Hair follicle dermal papilla cell (primary cell): ENCODE measurements at places on chromosomes 4 and X. TPM values are rescaled to one million over a fixed set of nuclear protein-coding genes. Genes with fewer than 3 reads are reported as not detected.

The TLR1 gene
- total RNA-seq: 1.1 and 1.5 TPM in 2 replicates

The DTHD1 gene
- not detected in 2 replicates for total RNA-seq

The KLHL34 gene
- total RNA-seq: not detected in 2 replicates

The ZXDA gene
- total RNA-seq: 10.7 and 11.7 TPM in 2 replicates

The ZNF718 gene
- total RNA-seq: 4.3 and 8.3 TPM in 2 replicates

The CDX4 gene
- total RNA-seq: not detected in 2 replicates

The ANXA10 gene
- total RNA-seq: not detected in 2 replicates

The S100P gene
- total RNA-seq: not detected in 2 replicates

The ELOVL6 gene
- 13.1 and 16.5 TPM in 2 replicates for total RNA-seq

The ANAPC10 gene
- 17.7 and 21.3 TPM in 2 replicates for total RNA-seq

The PNMA6F gene
- total RNA-seq: not detected in 2 replicates

The TMEM175 gene
- 13.3 and 15.1 TPM in 2 replicates for total RNA-seq

The ADAM29 gene
- total RNA-seq: not detected in 2 replicates

The F8 gene
- 5.2 and 6.7 TPM in 2 replicates for total RNA-seq

The MID1IP1 gene
- total RNA-seq: 83.7 and 91.0 TPM in 2 replicates

The LRAT gene
- 0.12 TPM in 1 of 2 replicates, not detected in the other for total RNA-seq

The DMRTC1 gene
- total RNA-seq: not detected in 2 replicates

The PLAC1 gene
- total RNA-seq: 0.32 TPM in 1 of 2 replicates, not detected in the other

The NLGN3 gene
- 0.24 and 0.49 TPM in 2 replicates for total RNA-seq

The ADH1B gene
- total RNA-seq: 15.2 and 43.5 TPM in 2 replicates

The NLGN4X gene
- 0.24 and 1.9 TPM in 2 replicates for total RNA-seq

The SSX4 gene
- total RNA-seq: not detected in 2 replicates

The ZMAT1 gene
- 0.61 and 1.6 TPM in 2 replicates for total RNA-seq

The PLXNB3 gene
- total RNA-seq: 7.7 and 9.2 TPM in 2 replicates

The FRMPD4 gene
- total RNA-seq: 0.16 and 0.24 TPM in 2 replicates

The HS3ST1 gene
- total RNA-seq: 0.12 and 0.16 TPM in 2 replicates

The AMTN gene
- total RNA-seq: not detected in 2 replicates

The STK32B gene
- 2.4 and 17.7 TPM in 2 replicates for total RNA-seq

The UGT8 gene
- total RNA-seq: 0.49 TPM in 2 replicates

The RHOXF2B gene
- total RNA-seq: not detected in 2 replicates

The GYPB gene
- not detected in 2 replicates for total RNA-seq

The NAP1L5 gene
- 3.9 and 4.5 TPM in 2 replicates for total RNA-seq

The FABP2 gene
- total RNA-seq: not detected in 2 replicates

The TMPRSS11A gene
- not detected in 2 replicates for total RNA-seq

The EMCN gene
- total RNA-seq: 0.24 and 0.49 TPM in 2 replicates
